Kidney glomerular epithelial cell (primary cell): ENCODE measurements at places on chromosomes 7 and 10.

GRCh38 chr10:43226851-43227845 is 39.7 kb downstream of the RASGEF1A start:
- DNase-seq = no peak

DNA sequence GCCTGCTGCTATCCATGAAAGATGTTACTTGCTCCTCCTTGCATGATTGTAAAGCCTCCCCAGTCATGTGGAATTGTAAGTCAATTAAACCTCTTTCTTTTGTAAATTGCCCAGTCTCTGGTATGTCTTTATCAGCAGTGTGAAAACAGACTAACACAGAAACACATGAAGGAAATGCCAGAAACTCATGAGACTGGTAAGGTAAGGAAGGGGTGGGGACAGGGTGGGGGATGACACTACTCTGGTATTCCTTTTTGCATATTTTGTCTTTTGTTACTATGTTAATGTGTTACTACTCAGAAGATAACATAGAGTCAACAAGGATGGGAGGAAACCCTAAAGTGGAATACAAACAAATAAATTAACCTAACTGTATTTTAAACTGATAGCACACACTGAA is 69.8 kb upstream of the DRGX start:
- no peak for DNase-seq

GRCh38 chr10:29199339-29199738 is 89.5 kb upstream of the LYZL1 start:
- DNase-seq = no peak

DNA sequence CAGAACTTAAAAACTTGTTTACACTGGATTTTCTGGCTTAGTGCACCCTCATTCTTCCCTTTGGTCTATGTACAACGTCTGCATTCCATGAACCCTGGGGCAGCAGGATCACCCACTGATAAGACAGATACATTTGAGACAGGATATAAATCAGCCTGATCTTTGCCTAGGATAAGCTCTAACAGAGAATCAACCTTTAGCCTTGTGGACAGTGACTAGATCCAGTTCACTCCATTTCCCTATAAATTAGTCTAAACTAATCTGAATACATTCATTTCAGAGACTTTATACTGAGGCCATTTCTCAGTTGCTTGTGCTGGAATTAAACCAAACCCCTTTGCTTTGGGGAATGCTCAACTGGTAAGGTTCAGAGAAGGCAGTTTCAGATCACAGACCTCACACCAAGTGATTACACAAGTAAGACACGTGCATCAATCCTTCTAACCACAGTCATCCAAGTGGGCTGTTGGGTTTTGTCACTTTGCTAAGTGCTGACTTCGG is 639.8 kb upstream of the FZD8 start:
- DNase-seq = no peak

DNA sequence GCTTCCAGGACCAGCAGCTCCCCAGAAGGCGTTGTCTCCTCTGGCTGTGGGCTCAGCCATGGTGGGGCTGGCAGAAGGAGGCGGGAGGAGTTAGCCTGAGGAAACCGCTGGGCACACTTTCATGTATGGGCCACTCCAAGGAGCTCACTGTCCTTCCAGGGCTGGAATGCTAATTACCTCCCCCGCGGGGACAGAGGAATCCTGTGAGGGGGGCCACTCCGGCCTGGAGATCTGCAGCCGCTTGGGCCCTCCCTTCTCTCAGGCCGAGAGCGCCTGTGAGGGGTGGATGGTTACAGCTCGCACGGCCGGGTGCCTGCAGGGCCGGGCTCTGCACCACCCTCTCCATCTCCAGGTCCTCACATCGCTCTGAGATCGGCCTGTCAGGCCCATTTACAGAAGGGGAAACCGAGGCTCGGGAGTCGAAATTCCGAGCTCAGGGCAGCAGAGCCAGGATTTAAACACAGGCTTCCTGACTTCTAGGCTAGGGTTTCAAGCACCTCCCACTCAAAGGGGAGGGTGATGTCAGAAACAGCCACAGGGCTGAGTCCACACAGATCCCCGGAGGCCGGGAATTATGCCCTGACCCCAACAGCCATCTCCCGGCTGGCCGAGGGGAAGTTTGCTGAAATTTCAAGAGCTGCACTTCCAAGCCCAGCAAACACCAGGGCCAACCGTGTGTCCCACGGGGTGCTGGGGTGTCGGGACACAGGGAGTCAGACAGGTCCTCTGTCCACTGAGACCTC is 59.1 kb downstream of the PDGFA start:
- DNase-seq = peak; percentile 28

DNA sequence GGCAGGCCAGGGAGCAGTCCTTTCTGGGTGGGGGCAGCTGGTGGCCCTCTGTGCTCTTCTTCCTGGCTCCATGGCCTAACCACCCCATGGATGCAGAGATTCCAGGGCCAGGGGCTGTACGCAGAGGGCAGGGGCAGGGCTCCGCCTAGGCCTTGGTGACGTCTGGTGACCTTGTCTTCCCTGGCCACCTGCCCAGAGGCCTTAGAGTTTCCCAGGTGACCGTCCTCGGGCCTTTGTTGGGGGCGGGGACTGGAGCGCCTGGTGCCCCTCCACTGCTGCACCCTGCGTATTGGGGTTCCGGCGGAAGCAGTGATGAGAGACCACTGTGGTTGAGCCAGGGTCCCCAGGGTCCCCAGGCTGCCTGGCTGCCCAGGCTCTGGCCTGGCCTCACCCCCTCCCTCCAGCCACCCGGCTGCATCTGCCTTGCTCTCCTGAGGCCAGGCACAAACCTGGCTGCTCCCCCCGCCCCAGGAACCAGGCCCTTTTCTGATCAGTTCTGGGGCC is 10.3 kb downstream of the PWWP2B start:
- DNase-seq = no peak

DNA sequence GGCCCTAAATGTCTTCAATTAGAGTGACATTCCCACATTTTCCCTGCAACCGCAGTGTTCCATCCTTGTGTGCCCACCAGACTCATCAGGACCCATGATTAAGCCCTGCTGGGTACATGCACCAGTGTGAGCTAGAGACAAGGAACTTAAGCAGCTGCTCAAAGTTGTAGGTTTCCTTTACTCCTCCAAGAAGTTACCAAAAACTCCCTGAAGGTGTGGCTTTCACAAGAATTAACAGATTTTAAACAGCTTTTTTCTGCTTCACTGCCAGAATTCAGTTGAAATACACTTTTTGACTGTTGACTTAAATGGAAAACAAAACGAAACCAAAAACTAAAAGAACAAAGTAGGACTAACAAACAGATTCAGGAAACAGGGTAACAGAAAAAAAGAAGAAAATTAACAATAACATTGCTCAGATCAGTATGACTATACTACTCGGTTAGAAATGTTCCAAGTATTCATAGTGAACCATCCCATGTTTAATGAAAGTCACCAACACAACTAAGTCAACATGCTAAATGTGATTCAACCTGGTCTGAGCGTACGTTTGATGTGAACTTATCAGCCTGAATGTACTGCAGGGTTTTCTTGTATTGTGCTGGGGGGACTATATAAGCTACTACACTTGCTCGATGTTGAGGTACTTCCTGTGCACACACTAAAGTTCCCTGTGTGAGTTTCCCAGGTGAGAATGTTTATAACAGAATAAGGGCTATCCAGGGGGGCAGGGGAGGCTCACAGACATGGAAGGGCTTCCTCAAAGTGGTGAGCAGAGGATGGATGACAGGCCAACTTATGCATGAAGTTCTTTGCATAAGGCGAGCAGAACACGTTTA is 22.2 kb downstream of the SLC37A3 start:
- DNase-seq = no peak

GRCh38 chr10:35613597-35614226 is 8.6 kb downstream of the GJD4 start:
- no peak for DNase-seq

- no peak for DNase-seq
These were observed 574 bp upstream of the ECHDC3 start for GRCh38 chr10:11741608-11742007.

DNA sequence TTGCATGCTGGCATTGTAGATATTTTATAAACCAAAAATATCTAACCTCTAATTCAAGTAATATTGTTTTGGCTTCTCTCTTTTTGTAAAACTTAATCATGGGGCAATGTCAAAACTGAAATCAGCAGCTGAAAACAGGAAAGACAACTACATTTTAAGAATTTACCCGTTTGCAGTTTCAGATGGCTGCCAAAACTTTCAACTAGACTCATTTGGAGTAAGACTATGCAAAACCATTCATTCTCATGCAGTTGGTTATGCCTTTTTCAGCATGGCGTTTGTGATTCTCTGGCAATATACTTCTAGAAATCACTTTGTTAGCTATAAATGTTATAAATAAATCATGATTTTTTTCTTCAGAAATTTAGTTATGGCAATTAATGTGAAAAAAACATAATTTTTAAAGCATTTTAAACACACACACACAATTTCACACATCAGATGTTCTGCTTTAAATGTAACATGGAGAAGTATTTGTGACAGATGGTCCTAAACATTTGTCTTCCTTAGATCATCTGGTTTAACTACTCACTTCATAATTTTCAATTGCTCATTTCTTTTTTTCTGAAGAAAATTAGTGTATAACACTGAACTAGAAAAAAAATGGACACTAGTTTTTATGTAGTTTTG is 116.4 kb downstream of the ITGB8 start:
- no peak for DNase-seq

DNA sequence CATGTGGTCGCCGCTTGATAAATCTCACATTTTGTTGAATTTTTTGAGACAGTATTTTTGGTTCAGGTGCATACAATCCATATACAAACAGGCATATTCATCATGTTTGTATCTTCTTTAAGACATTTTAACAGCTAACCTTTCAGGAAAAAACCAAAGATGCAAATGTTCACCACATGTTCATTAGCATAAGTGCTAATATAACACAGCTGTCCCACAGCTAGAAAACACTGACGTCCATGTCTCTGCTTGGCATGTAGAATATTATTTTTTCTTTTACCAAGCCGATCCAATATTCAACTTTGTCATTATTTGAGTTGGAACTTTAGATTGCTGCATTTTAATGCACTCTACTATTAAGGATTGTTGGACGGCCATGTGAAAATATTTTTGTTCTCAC is 31.2 kb downstream of the BMPER start:
- DNase-seq = no peak

GRCh38 chr7:91247500-91247899 is 16.7 kb upstream of the FZD1 start:
- DNase-seq = no peak

GRCh38 chr10:94963901-94964300 is 25.4 kb downstream of the CYP2C9 start:
- no peak for DNase-seq

DNA sequence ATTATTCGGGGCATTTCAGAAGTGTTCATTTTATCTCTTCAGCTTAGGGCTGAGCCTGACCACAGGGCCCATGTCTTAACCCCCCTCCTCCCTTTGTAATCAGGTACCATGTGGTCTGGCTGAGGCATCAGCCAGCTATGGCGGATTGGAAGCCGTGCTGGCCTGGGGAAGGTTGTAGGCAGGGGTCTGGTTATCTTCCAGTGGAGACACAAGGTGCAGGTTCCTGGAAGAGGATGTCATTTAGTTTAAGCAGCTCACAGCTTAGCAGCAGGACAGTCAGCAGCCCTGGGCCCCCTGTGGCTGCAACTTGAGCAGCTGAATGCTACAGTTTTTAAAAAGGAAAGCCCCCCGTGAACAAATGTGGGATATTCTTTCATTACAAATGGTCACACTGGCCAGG is 22.1 kb downstream of the BAG3 start:
- no peak for DNase-seq
